ENCODE measurements at places on chromosomes 1 and 21.

DNA sequence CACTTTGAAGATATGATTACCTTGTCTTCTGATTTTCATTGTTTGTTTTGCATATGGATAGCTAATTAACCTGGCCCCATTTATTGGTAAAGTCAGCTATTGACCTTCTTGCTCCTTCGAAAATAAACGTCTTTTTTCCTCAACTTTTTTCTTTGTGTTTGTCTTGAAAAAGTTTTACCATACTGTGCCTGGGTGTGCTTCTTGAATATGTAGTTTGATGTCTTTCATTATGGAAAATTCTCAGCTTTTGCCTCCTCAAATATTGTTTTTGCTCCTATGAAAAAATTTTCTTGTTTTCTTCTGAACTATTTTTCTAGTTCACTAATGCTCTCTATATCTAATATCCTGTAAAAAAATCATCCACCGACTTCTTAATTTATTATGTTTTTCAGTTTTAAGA, 25.0 kb downstream of the LHX8 start:
- DNase-seq, result no peak

DNA sequence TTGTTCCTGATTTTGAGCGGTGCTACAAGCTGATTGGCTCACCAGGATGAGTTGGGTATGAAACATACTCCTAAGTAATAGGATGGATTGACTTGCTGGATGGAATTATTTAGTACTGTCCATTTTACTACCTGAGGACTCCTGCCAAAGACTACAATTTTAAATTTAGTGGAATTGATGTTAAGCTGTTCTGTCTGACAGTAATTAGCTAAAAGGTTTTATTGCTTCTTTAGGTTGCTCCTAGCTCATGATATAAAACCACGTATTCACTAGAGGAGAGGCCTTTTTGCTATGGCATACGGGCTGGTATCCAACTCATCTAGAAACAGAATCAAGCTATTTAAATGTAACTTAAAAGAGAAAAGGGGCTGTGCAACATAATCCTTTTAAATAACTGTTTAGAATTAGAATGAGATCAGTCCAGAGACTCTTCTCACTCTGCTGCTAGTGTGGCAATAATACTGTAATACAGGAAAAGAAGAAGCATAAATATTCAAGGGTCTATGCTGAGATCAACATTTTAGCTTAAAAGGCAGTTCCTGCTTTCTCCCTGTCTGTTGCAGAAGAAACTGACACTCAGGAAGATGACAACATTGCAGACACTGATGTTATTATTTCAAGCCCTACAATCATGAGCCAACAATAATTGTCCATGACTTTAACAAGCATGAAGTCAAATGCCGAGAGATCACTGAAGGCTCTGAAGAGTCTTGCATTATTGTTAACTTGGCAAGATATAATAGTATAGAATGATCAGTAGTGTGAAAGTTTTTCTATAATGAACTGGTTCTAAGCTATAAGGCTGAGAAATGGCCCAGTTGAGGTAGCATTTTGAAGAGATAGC, 258.7 kb upstream of the ADGRL4 start:
- DNase-seq, result no peak

DNA sequence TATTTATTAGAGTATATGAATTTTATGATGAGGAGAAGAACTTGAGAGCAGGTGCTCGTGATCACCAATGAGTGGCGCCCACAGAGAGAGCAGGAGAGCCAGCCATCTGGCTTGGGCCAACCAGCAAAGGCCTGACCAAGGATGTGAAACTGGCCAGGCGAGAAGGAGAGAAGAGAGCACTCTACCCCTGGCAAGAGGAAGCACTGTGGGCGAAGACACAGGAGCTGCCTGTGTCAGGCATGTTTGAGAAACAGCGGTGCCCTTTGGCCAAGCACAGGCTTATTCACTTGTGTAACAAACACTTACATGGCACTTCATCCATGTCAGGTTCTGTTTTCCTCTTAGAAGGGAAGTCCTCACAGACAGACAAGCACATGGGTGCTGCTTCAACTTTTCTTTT, 4.2 kb upstream of the SIPA1L2 start:
- no peak for DNase-seq

GRCh38 chr1:109357616-109358015, 40.1 kb downstream of the SORT1 start:
- DNase-seq, result no peak

DNA sequence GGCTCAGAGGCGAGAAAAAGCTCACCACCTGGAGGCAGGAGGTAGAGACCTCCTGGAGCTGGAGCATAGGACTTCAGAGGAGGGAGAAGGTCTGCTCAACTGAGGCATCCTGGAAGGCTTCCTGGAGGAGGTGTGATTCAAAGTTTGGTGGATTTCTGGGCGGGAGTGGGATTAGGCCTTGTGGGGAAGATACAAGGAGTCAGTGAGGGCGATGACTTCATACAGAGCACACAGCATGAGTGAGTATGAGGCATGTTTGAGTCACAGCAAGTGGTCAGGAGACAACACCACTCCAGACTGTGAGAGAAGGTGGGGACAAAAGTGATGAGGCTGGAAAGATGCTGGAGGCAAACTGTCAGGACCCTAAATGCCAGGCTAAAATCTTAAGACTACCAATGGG, 77.6 kb downstream of the MATN1 start:
- no peak for DNase-seq

GRCh38 chr1:111184663-111185062, 15.8 kb downstream of the DENND2D start:
- DNase-seq, result no peak

- no peak for DNase-seq
Measured at GRCh38 chr21:14737922-14738321, 191.8 kb upstream of the SAMSN1 start.

Measured in glutamatergic neuron (in vitro differentiated cells).